ENCODE measurements at places on chromosomes 4 and X.
A peak's percentile ranks its signal among the peaks of the same experiment; 100 is the strongest.

DNA sequence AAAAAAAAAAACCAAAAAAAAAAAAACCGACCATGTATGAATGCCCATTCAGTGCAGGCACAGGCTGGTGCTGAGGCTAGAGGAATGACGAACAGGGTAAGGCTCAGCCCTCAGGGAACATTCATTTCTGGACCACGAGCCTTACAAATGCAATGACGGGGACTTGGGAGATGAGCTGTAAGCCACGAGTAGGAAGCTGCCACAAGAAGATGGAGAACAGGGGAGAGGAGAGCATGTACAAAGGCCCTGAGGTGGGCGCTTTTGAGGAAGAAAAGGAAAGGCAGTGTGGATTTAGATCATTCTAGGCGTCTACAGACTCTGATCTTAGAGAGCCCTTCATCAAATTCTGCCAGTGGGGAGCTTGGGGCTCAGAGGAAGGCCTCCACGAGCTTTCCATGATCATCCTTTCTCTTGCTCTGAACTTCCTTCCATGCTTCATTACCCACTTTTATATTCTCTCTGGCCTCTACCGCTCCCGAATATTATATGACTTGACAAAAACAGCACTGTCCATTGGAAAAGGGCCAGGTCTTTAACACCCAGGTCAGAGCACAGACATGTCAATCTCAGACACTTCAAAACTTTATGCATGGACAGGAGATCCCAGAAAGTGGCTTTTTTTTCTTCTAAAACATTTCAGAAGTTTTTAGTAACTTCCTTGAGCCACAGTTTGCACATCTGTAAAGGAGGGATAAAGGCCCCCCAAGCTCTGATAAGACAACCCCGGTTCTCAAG lies 3.3 kb upstream of the ZNF518B start:
- DNase-seq = no peak

- DNase-seq = no peak
Measured at GRCh38 chr4:169593050-169593560, 19.3 kb downstream of the NEK1 start.

- no peak for DNase-seq
Measured at GRCh38 chr4:7390336-7390735, 44.4 kb downstream of the PSAPL1 start.

GRCh38 chrX:118115953-118116712 lies 477 bp downstream of the KLHL13 start:
- no peak for DNase-seq

- DNase-seq = no peak
Measured at GRCh38 chrX:140480765-140481164, 24.1 kb downstream of the SOX3 start.

- DNase-seq = no peak
Measured at GRCh38 chr4:21992330-21992729, 43.8 kb upstream of the KCNIP4 start.

DNA sequence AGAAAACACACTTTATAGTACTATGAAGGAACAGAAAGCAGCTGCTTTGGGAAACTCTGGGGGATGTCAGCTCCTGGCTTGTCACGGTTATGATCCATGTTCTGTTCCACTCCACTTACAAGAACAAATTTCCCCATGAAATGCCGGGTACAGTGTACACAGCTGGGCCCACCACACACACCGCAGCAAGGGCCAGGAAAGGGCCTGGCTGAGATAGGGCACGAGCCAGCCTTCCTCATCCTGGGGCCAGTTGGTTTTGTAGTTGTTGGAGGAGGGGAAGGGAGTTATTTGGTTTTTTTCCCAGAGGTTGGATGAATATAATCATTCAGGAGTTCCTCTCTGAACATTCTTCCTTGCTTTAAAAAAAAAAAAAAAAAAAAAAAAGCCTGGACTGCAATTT lies 56.8 kb downstream of the SEPSECS start:
- no peak for DNase-seq

DNA sequence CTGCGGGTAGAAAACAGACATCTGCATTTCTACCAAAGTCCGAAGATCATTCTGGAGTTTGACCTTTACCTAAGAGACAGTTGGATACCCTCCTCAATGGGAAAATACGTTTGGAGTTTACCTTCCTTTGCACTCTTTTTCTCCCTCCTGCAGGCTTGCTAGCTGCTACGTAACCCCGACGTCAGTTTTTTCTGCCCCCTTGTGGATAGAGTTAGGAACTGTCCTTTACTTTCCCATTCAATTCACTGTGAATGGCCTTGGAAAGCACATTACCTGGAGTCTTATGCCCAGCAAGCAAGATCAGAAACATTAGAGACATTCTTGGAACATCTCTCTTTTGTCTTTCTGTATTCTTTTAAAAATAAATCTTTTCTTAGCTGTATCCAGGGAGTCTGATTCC lies 250.7 kb downstream of the NAP1L3 start:
- DNase-seq = no peak

DNA sequence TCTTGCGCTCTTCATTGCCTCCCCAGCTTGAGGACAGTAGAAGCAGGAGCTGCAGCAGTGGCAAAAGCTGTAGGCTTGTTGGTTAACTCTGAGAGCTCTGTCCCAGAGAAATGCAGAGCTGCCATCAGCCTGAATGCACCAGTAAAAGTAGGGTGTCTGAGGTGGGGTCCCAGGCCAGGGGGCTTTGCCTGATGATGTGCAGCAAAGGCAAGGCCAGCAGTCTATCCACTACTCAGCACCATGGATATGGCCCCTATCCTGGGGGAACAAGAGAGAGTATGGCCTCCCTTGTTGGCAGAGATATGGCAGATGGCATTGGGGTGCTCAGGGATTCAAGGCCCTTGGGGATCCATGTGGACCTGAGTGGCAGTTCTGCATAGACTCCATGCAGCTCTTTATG lies 180.2 kb downstream of the HMGN5 start:
- no peak for DNase-seq

DNA sequence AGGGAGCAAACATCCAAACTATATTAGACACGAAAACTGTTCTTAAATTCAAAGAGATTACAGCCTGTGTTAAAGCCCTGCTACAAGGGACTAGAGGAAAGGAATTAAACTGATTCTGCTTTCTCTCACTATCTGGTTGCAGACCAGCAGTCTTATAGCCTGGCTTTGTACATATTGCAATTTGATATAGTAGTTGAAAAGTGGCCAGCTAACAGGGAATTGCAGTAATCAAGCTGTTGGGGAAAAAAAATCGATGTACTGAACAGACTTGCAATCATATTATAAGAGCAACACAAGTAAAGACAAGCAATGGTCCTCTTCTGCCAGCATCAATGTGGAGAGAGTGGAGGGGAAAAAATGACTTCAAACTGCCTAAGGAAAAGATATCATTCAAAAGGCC lies 364.4 kb upstream of the EPHA5 start:
- no peak for DNase-seq

DNA sequence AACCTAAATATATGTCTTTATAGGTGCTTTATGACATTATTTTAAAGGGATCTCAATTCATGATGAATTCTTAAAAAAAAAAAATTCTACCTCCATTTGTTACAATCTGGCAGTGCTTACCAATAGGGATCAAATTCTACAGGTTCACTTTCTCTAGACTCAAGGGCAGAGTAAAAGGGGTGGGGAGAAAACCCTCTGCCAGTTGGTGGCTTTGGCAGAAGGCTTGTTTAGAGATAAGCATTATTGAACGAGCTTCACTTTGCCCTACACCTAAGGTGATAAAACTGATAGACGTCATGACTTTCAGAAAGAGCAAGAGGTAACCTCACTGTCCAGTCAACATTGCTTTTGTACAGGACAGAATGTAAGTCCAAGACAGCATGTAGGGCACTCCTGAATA lies 53.6 kb downstream of the OSTC start:
- DNase-seq = no peak

GRCh38 chr4:147960971-147961370 lies 229.1 kb downstream of the ARHGAP10 start:
- no peak for DNase-seq

DNA sequence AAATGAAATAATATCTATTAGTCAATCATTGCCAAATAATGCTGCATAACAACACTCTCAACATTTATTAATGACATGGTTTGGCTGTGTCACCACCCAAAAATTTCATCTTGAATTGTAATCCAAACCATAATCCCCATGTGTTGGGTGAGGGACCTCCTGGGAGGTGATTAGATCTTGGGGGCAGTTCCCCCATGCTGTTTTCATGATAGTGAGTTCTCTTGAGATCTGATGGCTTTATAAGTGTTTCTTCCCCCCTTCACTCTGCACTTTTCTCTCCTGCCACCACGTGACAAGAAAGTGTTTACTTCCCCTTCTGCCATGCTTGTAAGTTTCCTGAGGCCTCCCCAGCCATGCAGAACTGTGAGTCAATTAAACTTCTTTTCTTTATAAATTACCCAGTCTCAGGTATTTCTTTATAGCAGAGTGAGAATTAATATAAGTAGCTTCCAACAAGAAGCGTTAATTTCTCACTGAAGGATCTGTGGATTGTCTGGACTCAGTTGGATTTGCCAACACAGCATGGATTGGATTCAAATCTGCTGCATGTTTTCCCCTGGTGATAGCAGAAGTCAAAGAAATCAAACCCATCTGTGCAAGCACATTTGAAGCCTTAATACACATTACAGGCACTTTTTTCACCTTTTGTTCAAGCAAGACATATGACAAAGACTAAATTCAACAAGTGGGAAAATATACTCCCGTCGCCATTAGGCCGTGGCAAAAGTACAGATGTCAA lies 216.6 kb downstream of the PDGFC start:
- no peak for DNase-seq

- no peak for DNase-seq
Measured at GRCh38 chr4:185104733-185105132, 38.3 kb upstream of the SLC25A4 start.

DNA sequence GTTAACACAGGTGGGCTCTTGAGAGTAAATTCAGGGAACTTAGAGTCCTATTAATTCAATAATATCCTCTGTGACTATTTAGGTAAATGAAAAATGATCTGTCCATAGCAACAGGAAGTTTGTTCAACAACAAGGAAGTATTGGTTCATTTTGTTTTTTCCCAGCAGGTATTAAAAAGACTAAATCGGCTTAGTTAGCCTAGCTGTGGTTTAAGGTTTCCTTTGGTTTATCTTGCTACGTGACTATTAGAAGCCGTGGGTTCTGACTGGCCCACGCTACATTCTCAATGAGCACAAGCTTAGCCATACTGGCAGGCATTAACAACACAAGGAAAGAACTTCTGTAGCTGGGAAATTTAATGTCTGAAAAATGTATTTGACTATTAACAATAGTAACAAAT lies 168.8 kb upstream of the HS3ST1 start:
- no peak for DNase-seq

- no peak for DNase-seq
Measured at GRCh38 chr4:55666535-55666934, 30.4 kb upstream of the NMU start.

- peak; percentile 43 for DNase-seq
Measured at GRCh38 chr4:52982255-52982945, 120.3 kb downstream of the RASL11B start.

DNA sequence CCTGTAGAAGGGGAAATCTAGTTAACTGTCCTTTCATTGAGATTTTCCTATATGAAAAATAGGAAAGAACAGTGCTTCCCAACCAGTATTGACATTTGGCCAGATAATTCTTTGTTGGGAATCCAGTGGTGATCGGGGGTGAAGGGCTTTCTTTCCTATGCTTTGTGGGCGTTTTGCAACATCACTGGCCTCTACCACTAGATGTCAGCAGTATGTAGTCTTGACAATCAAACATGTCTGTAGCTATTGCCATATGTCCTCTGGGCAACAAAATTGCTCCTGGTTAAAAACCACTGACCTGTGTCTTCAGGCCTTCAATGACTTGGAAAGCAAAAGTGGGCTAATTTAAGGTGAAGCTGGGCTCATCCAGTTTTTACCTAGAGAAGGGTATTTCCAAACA lies 658.5 kb downstream of the DACH2 start:
- no peak for DNase-seq

- DNase-seq = no peak
Measured at GRCh38 chr4:126136922-126137781, 822.4 kb downstream of the FAT4 start.

GRCh38 chr4:174418640-174419212 lies 103.6 kb downstream of the HPGD start:
- DNase-seq = no peak

GRCh38 chrX:155056877-155057792 lies 13.8 kb downstream of the CMC4 start:
- no peak for DNase-seq

DNA sequence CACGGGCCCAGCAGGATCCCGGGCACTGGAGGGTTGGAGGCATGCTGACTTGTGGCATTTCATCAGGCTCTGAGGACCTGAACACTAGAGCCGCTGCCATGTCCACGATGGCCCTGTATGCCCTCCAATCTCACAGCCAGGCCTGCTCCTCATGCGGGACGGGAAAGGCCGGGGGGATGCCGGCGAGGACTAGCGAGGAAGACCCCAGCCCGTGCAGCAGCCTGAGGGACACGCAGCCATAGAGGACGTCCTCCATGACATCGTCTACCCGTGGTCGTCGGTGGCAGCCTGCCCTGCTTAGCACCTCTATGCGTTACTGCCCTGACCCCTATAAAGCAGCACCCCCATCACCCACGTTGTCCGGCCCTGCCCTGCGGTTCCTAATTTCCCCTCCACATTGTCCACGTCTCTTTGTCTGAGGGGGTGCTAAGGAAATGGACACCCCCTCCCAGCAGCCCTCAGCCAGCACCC lies 32.6 kb downstream of the HMX1 start:
- DNase-seq = no peak

DNA sequence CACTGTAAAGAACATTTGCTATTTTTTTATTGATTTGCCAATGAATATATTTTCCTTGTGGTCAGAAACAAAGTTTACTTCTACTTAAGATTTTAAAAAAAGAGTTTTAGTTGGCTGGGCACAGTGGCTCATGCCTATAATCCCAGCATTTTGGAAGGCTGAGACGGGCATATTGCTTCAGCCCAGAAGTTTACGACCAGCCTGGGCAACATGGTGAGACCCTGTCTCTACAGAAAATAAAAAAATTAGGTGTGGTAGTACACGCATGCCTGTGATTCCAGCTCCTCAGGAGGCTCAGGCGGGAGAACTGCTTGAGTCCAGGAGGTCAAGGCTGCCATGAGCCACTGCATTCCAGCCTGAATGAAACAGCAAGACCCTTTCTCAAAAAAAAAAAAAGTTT lies 36.8 kb downstream of the LRP2BP start:
- no peak for DNase-seq

DNA sequence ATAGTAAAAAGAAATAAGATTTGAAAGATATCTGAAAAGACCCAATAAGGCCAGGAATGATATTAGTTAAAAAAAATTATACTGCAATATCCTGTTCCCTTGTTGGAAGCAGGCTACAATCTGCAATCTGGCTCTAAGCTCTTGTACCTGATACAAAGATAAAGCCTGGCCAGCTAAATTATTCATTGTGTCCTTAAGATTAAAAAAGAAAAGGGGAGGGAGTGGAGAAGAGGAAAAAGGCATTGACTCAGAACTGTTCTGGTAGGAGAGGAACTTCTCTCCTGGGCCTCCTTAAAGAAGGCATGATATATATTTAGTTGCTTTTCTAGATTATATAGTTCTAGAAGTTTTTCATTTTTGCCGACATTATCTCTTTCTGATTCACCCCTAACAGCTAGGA lies 46.7 kb downstream of the IRF2 start:
- no peak for DNase-seq

- DNase-seq = no peak
Measured at GRCh38 chrX:74421036-74421739, at the start of gene SLC16A2. TSS of gene SLC16A2 (plus strand) at chrX:74421493. CDS start at chrX:74421638, 145 bp downstream.

GRCh38 chr4:161555689-161556660 lies 607.8 kb downstream of the FSTL5 start:
- DNase-seq = no peak

- DNase-seq = no peak
Measured at GRCh38 chr4:88822034-88822789, 124.6 kb upstream of the NAP1L5 start.

Measured in SHP77 treated with DMSO at 0.1 percent for 48 hours (cell line).